T-helper 1 cell (primary cell): ENCODE measurements at places on chromosomes 5 and 9.

DNA sequence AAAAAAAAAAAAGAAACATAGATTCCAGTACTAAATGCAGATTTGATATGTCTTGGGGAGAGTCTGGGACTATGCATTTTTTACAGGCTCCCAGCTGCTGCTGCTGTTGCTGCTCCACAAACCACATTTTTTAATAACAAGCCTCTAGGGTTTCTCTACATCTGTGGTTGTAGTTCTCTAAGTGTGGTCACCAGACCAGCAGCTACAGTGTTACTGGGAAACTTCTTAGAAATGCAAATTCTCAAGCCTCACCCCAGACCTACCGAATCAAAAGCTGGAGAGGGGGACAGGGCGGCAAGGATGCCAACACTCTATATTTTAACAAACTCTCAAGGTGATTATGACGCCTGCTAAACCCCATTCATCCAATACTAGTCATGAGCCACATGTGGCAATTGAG, 293.4 kb upstream of the PTGER4 start:
- no peak for DNase-seq

DNA sequence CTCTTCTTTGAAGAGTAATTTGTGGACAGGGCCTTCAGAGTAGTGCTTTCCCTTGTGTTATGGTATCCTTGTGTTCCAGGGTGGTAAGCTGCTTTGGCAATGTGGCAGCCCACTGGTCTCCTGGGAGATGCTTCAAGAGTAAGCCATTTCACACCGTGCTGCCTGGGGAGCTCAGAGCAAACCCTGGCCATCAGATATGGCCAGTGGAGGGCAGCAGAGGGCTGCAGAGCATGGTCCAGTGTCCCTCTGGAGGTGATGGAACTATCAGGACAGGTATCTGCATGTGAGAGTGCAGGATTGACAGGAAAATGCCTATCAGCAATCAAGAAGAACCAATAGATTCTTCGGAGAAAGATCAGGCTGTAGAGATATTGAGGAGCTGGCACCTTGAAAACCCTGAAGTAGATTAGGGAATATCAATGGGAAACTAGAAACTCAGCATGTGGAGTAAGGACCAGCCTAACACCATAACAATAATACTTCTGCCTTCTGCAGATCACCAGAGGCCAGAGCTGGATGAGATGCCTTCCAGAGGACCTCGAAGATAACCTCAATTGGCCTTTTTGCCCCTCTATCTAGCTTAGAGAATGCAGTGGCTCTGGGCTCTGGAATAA, 90.8 kb downstream of the PLPPR1 start:
- no peak for DNase-seq

DNA sequence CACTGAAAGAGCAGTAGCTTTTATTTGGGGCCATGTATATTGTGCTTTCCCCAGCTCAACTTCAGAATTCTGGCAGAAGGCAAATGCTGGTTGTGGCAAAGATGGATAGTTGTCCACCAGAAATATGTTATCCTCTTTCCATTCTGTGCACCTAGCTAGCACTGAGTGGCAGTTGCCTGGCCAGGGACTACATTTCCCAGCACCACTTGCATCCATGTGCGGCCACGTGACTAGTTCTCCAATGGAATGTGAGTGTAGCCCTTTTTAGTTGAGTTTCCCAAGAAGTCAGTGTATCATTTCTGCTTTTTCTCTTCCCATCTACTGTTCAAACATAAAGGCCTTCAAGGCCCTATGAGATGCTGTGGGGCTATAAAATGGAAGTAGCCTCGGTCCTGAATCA, 354.0 kb upstream of the CLINT1 start:
- DNase-seq, result no peak

- DNase-seq, result no peak
Observed at GRCh38 chr9:104960662-104961061, 32.7 kb upstream of the ABCA1 start.

DNA sequence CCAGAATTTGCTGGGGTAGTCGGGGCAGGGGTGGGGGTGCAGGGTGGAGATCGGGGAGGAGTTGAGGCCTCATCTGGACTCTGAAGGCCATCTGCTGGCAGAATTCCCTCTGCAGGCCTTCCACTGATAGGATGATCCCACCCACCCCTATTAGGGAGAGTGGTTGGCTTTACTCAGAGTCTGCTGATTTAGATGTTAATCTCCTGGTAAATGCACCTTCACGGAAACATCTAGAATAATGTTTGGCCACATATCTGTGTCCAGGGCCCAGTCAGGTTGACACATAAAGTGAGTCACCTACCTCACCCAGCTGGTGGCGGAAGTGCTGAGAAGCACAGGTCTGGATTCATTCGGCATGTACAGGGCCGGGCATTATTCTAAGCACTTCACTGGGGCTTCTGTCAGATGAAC, 50.0 kb downstream of the DAPK1 start:
- DNase-seq, result no peak

- no peak for DNase-seq
Observed at GRCh38 chr5:123455095-123455494, 31.9 kb upstream of the CEP120 start.

DNA sequence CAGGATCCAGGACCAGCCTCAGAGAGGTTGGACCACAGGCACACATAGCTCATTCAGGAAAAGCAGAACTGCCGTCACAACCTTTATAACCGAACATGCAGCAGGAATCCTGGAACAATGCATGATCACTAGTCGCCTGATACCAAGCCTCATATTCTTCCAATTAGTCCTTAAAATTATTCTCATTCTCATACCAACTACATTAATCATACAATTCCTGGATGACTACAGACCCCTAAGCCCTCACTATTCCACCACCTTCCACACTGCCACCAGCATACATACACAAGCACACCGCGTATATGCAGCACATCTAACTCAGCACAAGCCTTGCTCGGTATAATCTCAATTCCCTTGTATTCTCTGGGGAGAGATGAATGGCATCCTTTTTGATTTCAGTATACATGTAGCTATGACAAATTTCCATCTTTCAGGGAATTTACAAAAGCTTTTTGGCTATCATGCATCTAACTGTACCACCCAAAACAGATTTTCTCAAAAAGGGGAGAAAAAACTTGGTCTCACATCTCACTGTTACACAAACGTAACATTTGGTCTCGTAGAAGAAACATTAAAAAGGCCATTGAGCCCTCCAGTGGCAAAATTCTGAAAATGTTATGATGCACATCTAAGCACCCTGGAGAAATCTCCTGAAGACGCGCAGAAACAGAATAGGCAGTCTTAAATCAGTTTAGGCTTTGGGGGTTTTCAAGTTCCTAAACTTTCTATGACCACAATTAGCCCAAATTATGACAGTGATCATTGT, 46.2 kb downstream of the MCTP1 start:
- DNase-seq, result no peak

DNA sequence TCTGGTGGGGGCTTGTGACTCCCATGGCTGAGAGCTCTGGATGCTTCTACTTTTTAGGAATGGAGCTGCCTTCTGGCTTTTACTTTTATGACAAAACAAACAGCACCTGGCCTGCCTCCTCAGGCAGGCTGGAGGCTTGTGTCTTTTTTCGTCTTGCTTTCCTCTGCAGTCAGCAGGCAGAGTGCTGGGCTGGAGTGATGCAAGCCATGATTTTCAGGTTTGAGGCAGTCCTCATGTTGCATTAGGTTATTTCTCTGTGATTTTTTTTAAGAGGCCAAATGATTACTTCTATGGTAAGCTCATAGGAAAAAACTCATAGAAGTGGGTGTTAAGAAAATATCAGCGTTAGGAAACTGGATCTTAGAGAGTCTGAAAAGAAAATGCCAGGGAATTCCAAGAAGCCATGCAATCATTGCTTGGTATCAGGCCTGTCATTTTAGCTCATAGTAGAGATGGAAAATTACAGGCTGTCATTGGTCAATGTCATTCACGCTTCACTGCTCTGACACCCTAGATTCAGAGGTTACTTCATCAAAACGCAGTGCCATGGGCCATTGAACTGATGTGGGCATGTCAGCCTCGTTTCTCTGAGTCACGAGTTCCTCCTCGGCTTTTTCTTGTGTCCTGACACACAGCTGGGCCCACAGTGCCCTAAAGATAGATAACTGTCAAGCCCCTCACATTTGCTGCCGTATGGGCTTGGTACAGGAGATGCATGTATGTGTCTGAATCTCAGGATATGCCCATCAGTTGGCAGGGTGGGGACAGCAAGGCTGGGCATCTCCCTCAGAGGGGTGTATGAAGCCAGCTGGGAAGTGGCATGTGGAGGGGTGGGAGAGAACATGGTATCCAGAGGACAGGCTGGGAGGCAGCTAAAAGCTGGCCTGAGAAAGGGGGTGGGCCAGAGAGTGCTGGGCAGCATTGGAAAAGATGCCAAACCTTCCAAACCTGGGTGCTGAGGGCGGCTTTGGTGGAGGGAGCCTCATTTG, 151.8 kb downstream of the HSPA4 start:
- DNase-seq, result no peak

DNA sequence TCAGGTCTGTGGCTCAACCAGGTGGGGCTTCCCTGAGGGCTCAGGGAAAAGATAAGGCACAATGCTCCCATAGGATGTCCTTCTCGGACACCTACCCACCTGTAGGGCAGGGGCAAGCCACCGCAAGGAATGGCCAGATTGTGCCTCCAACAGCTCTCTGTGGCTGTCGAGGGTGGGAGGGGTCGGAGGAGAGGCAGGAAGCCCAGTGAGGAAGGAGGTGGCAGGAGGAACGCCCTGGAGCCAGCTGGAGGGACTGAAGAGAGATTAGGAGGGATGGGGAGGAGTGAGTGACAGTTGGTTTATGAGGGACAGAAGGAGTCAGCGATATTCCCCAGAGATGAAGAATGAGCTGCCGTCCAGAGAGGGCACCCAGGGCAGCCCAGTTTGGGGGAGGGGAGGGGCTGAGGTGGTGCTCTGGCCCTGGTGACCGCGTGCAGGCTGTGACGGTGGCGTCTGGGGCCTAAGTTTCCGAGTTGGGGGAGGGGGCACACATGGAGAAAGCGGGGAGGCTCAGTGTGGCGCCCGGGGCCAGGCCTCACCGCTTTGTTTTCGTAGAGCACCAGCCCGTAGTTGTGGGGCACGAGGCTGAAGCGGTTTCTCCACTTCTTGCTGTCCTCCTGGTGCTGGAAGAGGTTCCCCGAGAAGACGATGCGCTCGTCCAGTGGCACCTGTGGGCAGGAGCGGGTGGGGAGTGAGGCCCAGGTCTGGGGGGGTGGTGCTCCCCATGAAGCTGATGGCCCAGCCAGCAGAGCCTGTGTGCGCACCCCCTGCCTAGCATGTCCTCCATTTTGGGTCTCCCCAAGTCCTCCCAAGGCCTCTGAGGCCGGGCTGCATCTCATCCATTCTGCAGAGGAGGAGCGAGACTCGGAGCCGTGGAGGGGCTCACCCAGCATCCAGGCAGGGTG, 75.6 kb downstream of the LRSAM1 start:
- DNase-seq, result no peak

DNA sequence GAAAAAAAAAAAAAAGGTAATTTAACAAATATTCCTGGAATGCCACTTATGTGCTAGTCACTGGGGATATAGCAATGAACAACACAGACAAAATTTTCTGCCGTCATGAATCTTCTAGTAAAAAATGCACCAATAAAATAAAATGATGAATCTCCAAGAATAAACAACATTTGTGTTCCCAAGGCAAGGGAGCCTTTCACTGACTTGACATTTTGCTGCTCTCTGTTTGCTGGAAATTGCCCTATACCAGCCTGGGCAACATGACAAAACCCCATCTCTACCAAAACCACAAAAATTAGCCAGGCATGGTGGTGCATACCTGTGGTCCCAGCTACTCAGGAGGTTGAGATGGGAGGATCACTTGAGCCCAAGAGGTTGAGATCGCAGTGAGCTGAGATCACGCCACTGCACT, 64.5 kb upstream of the ERBIN start:
- no peak for DNase-seq

GRCh38 chr5:127695346-127695745, 7.8 kb upstream of the CCDC192 start:
- DNase-seq, result no peak

DNA sequence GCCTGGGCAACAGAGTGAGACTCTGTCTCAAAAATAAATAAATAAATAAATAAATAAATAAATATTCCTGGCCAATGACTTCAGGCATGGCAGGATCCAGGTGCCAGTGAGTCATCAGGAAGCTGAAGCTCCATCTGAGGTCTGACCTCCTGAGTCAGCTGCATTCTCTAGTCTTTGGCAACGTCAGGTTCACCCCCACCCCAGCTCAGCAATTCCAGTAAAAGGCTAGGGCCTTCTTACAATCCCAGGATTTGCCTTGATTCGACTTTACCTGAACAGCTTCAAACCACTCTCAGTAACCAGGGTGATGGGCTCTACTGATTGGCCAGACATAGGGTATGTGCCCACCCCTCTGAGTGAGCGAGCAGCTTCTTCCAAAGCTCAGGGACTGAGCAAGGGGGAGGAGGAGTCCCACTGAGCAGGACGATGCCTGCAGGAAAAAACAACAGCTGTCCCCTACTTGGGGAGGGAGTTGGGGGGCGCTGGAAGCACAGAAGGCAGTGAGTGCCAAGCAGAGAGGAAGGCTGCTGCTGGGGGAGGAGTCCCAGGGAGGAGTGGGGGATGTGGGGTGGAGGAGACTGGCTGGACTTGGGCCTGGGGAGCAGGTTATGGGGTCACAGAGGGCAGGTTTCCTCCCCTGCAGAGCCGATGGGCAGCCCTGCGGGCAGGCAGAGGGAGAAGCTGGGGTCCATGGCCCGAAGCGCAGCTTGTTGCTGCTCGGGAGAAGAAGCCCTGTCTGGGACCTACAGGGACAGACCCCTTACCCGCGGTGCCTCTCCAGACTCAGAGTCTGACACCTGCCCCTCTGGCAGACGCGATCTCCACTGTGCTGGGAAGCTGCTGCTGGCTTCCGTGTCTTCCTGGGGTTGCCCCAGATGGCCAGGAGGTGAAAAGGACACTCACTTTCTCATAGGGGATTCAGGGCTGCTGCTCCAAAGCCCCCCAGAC, 25.9 kb upstream of the UNC5A start:
- DNase-seq, result no peak

DNA sequence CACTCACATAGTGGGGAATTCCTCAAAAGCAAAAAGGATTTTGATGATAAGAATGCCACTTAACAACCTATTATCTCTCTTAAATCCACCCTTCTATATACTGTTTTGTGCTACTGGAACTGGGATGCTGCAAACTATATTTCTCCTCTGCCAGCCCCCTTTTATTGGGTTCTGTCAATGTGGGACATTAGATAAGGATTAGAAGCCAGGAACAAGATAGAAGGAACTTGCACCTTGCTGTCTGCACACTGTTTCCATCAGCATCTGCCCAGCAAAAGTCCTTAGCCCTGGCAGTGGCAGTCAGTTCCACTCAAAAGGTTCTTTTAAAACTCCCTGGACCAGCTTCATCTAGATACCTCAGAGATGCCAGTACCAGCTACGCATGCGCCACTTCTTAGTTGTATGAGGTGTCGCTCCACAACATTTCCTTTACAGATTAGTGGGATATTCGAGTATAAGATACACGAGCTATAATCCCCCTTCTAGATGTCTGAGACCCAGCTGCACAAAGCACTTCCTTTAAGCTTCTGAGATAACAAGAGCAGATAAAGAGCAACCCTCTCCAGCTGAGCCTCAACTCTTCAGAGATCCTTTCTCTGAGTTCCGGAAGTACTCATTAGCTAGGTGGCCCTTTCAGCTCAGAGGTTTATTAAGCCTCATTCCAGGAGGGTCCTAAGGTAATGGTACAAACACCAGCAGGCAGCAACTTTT, 45.3 kb downstream of the CERT1 start:
- no peak for DNase-seq

- no peak for DNase-seq
Observed at GRCh38 chr9:3850098-3850497, 324.3 kb upstream of the RFX3 start.

GRCh38 chr5:164580155-164580554, 1074.7 kb downstream of the MAT2B start:
- no peak for DNase-seq

GRCh38 chr5:116492016-116492623, 82.5 kb downstream of the SEMA6A start:
- no peak for DNase-seq
